ENCODE measurements at places on chromosomes 7 and 10.

- no peak for DNase-seq
Observed at GRCh38 chr7:73799282-73800141, 29.4 kb upstream of the CLDN3 start.

- DNase-seq = no peak
Observed at GRCh38 chr10:110279407-110279986, 25.2 kb downstream of the SMNDC1 start.

- no peak for DNase-seq
Observed at GRCh38 chr10:30831426-30831825, 200.2 kb downstream of the ZNF438 start.

DNA sequence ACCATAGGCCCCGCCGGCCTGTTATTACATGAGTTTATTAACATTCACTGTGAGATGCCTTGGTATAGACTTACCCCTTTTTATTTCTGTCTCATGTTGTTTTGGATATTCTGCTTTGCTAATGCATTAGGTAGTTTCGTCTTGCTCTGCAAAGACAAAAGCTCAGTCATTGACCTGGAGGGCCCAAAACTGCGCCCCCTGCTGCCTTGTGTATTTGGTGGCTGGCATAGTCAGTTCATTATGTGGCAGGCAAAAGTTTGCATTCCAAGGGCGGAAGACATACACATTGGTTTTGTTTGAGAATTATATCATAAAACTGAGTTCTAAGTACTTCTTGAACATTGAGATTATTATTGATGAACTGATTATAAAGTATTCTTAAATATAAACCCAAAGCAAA lies 372.5 kb downstream of the SDK1 start:
- no peak for DNase-seq

DNA sequence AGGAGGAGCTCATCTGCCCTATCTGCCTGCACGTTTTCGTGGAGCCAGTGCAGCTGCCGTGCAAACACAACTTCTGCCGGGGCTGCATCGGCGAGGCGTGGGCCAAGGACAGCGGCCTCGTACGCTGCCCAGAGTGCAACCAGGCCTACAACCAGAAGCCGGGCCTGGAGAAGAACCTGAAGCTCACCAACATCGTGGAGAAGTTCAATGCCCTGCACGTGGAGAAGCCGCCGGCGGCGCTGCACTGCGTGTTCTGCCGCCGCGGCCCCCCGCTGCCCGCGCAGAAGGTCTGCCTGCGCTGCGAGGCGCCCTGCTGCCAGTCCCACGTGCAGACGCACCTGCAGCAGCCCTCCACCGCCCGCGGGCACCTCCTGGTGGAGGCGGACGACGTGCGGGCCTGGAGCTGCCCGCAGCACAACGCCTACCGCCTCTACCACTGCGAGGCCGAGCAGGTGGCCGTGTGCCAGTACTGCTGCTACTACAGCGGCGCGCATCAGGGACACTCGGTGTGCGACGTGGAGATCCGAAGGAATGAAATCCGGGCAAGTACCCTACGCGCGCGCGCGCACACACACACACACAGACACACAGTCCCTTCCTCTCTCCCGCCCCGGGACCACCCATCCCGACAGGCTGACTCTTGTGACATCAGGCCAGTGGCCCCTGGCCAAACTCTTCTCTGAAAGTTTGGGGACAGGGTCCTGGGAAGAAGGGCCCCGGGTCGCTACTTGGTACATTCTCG lies 538 bp downstream of the TRIM8 start:
- peak; percentile 15 for DNase-seq

- DNase-seq = no peak
Observed at GRCh38 chr10:32232378-32232777, 114.6 kb downstream of the EPC1 start.

DNA sequence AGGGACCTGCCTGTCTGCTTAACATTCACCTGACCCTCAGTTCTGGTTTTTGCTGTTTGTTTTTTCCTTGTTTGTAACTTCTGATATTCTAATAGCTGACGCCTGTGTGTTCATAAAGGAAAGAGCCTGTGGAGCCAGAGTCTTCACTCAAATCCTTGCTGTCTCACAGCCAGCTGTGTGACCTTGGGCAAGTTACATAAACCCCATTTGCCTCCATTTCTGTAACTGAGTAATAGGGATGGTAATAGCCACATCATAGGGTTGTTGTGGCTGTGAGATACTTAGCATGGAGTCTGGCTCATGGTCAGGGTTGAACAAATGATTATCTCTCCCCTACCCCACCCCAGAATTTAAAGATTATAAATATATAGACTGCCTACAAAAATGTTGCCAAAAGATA lies 27.0 kb downstream of the WBP1L start:
- DNase-seq = no peak

DNA sequence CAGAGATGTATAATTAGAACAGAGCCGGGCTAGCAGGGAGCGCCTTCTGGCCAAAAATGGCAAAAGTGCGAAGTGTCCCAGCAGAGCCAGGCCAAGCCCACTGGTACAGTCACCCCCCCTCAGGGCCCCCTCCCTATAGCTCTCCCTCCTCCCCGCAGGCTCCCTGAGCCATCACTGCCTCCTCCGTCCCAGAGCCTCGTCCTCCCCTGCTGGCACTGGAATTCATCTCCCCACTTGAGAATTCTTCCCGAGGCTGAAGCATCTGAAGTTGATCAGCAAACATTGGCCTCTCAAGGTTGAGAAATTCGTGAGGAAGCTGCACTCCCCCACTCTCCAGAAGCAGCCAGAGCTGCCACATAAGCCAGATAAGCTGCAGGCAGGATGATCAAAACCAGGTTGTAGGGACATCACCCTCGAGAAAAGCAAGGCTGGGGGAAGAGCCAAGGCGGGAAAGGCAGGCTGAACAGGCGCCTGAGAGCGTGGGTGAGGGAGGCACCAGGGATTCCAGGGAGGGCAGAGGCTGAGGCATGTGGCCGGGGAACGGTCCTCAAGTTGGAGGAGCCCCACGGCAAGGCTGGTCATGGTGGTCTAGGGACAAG lies 23.4 kb downstream of the CAMK2G start:
- DNase-seq = no peak

DNA sequence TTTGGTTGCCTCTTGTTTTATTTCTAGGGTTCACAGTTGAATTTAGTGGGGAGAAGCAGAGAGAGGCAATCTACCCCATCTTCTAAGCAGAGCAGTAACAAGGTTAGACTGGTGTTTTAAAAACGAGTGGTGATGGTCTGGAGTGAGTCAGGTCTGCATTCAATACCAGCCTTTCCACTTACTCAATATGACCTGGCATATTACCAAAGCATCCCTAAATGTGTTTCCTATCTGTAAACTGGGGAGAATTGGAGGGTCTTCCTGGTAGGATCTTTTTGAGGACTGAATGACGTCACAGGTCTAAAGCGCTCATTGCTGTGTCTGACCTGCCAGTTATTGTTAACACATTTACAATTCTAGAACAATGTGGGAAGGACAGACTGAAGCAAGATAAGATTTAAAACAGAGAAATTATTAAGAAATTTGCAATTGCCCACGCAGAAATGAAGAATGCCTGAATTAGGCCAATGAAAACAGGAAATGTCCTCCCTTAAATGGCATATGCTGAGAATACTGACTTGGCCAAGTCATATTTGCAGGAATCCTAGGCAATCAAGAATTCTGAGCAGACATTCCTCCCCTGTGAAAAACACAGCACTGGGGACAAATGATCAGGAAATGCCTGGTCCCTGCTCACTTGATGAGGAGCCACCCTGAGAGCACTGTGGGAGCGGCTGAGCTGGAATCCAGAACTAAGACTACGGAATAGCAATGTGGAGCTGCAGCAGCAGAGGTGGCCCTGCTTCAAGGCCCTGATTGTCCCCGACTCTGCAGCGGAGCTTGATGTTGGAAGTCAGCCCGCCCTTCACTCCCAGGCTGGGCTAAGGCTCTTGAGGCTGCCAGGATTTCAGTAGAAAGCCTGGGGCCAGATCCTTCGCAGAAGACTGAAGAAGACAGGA lies 184.5 kb upstream of the CXCL12 start:
- DNase-seq = no peak

- DNase-seq = peak; percentile 79
Observed at GRCh38 chr10:55410415-55410885, 609.4 kb upstream of the PCDH15 start.

DNA sequence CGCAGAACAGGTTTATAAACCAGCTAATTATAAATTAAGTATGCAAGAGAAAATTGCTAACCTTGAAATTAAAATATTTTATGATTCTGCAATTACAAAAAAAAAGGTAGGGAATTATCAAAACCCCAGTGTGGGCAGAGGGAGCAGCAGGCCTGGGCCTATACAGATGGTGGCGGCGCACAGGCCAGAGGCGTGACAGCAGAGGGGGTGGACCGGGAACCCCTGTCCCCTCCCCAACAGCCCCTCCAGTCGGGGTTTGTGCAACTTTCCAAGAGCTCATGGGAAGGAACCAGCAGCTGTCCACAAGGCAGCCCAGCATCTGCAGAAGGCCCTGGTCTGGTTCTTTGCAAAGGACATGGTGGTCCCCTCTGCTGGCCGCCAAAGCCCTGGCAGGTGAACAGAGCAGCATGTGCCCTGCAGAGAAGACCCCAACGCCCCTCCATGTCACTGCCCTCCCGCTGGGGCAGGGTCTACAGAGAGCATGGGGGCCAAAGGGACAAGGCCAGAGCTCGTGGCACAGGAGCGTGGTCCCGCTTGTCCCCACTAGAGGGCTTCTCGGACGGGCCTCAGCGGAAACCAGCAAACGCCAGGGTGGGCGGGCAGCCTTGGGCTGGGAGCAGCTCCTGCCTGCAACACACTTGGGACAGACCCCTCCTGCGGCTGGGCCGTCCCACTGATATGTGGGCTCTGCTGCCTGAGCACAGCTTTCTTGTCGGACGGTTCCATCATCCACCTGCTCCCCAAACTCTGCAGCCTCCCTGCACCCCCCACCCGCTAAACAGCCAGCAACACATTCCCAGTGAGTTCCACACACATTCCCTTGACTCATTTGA lies 75.1 kb downstream of the EBF3 start:
- no peak for DNase-seq

GRCh38 chr10:73519336-73519735 lies 23.5 kb upstream of the PPP3CB start:
- no peak for DNase-seq

DNA sequence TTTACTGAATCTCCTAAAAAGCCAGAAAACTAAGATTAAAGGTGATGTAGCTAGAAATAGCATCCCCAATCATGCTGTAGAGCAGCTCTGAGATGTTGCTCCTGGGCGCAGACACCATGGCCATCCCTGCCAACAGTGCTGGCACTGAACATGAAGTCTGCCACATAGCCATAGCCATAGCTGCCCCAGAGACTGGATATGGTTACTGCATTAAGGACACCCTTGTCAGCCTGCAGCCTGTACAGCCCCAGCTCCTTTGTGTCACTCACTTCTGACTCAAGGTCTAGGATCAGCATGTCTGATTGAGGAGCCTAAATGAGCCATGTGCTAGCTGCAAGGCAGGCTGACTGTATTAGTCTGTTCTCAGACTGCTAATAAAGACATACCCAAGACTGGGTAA lies 284.6 kb downstream of the RPS24 start:
- DNase-seq = no peak

- DNase-seq = no peak
Observed at GRCh38 chr10:127565583-127565982, 16.5 kb downstream of the NPS start.

DNA sequence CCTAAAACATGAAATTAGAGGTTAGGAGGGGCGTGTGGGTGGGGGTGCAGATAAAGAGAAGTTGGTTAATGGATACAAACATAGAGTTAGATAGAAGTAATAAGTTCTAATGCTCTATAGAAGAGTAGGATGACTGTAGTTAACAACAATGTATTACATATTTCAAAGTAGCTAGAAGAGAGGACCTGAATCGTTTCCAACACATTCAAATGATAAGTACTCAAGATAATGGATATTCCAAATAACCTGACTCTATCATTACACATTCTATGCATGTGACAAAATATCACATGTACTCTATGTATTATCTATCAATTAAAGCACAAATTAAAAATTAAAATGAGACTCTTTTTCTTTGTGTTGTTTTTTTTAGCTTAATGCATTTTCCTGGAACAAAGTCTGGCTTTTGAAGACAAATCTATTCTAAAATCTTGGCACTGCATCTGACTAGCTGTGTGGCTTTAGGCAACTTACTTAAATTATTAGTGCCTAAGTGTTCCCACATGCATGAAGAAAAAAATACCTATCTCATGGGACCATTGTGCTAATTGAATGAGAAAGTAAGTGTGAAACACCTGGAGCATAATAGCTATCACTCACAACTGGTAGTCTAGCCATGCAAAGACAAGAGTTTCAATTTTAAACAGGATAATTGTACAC lies 75.7 kb downstream of the SEMA3C start:
- no peak for DNase-seq

GRCh38 chr7:95730493-95731280 lies 41.7 kb upstream of the DYNC1I1 start:
- DNase-seq = no peak

DNA sequence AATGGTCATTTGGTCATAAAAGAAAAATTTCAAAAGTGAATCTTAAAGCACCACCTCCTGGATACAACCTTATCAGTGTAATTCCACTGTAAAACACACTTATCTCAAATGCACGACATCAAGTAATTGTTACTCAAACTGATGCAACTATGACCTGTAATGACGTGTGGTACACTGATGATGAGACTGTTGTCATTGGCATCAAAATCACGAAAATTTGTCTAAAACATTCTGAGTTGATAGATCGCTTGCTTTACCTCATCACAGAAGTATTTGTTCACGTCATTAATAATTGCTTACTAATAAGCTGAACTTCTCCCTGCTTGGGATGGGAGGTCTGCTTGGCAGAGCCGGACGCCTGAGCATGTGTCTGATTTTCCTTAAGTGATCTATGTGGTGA lies 221.8 kb upstream of the KLF6 start:
- no peak for DNase-seq

- DNase-seq = no peak
Observed at GRCh38 chr7:33961948-33962347, 56.6 kb downstream of the BMPER start.

- DNase-seq = no peak
Observed at GRCh38 chr10:98316661-98317060, 48.7 kb upstream of the LOXL4 start.

DNA sequence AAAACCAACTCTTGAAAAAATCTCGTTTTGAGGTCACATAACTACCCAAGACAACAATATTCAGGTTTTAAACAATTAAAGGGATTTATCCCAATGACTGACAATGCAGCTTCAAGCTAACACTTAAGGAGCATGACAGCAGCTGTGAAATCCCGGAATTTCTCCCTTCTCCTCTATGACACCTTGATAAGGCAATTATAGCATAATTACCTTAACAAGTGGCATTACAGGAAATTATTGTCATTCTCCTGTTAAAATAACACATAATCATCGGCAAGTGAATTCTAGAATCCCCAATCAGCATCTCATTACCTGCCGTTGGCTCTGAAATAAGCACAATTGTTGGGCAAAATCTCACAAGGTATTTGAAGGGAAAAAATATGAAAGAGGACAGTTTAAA lies 417.0 kb upstream of the PFKP start:
- DNase-seq = no peak

GRCh38 chr7:1725766-1726630 lies 55.9 kb downstream of the ELFN1 start:
- no peak for DNase-seq
